ENCODE measurements at places on chromosomes 6 and 20.

GRCh38 chr6:135955099-135955498 is 103.6 kb downstream of the PDE7B start:
- DNase-seq = no peak

DNA sequence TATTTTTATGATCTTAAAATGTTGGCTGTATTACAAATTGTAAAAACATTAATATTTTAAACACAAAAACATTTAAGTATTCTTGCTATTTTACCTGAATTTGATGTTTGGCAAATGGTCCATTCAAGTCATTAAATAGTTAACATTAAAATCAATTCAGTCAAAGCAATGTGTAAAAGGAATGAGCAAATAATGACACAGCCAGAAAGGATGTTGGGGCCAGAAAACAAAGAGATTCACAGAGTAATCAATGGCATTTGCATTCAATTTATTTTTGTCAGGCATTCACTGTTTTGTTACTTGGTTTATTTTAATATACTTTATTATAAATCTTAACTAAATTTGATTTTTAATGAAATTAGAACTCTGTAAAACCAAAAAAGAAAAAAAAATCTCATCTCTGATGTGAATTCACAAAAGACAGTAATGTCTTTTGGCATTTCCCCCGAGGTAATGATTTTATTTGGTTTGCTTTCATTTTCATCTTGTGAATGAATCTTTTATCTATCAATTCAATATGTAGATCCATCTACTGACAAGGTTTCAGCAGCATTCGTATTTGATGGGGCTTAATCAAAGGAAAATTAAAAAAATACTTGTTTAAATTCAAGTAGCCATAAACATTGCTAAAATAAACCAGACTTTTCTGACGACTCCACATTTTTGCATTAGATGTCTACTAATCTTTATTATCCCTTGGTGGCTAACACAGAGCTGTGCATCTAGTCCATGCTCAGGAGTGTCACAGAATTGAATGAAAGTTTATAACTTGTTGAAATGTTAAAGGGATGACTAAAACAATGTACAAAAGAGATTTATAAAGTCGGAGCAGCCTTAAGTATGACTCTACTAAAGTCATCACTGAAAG is 866.7 kb upstream of the GJE1 start:
- no peak for DNase-seq

DNA sequence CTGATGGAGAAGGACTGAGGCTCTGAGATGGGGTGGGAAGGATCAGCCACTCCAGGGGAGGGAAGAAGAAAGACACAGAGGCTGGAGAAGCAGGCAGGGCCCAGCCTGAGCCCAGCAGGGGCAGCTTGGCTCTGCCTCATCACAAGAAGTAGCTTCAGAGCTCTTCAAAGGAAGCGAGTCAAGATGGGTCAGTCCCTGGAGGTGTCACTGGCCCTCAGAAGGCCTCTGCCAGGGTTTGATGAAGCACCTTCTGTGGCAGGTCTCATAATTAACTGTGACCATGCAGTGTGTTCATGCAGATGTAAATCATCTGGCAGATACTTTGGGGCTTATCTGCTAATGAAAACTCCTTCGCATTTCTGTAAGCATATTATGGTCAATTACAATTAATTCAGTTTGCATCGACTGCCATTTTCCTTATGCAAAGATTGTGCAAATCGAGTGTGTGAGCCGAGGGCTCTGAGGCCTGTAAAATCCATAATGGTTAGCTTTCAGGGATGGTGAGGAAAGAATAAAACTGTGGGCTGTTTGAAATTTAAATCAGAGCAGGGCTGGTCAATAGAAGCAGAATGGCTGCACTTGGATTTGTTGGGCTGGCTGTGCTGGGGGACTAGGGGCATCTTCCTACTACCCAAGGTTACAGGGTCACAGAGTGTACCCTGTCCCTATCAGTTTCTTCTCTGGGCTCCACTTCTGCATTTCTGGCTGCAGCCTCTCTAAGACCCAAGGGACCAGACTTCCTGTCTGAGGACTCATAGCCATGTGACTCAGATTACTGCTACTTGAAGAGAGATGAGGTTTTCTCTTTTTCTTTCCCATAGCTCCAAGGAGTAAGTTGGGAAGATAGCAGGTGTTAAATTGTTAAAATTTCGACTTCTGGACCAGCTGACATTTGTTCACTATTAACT is 376.6 kb downstream of the DHX35 start:
- DNase-seq = no peak

DNA sequence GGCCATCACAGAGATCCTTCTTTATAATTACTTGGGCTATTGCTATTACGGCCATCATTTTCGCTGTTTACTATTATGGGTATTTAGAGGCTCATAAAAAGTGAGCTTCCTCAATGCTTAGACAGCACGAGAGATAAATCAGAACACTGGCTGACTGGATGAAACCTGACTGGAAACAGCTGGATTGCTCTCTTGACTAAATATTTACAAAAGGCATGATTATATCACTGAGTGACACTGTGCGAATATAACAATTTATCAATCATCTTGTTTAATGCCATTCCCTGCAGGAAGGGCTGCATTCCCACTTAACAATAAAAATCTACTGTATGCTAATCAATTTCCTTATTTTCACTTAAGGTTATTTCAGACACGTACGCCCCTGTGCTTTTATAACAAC is 260.1 kb upstream of the ARID1B start:
- DNase-seq = no peak

GRCh38 chr6:124994648-124995047 is 32.4 kb downstream of the RNF217 start:
- DNase-seq = no peak

GRCh38 chr6:168080393-168081077 is 1.5 kb upstream of the FRMD1 start:
- no peak for DNase-seq

DNA sequence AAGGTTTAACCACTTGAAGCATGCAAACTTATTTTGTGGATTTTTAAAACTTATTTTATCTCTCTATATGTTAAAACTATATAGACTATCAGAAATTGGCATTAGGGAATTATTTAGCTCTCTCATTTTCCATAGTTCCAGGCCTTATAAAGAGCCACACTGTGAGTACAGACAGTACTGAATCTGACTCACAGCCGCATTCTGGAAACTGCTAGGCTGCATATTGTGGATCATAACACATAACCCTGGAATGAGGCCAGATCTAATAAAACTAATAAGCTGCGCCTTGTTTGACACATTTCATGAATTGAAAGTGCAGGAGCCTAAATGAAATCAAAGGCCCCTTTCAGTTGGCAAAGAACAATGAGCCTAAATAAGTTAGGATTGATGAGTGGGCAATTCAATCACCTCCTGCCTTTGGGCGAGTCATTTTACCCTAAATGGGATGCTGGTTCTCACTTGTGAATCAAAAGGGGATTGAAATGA is 308.4 kb downstream of the PACRG start:
- no peak for DNase-seq

DNA sequence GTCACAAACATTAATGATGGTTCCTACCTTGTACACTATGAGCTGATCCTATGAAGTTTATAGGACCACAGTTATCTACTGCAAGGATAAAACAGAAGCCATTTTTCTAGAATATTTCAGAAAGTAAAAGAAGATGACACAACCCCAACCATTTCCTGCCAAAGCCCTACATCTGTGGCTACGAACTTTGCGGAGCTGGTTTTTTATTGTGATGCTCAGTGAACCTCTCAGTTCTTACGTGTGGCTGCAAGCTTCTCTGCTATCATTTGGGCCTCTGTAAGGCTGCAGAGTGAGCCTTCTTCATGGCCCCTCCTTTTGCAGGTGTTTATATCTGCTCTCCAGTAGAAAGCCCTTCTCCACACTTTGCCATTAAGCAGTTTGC is 17.8 kb upstream of the TAGAP start:
- no peak for DNase-seq

GRCh38 chr6:81564470-81565068 is 187.9 kb downstream of the TENT5A start:
- no peak for DNase-seq

- DNase-seq = no peak
These were observed 147.6 kb upstream of the FAM83B start for GRCh38 chr6:54698974-54699373.

GRCh38 chr6:18472941-18473340 is 85.8 kb downstream of the RNF144B start:
- no peak for DNase-seq

Measured in stimulated activated CD8-positive, alpha-beta memory T cell treated with anti-CD3 and anti-CD28 coated beads, Interleukin-4, amount 100 ng/mL, for 24 hours (primary cell).